ENCODE measurements at places on chromosomes 2 and 18.

DNA sequence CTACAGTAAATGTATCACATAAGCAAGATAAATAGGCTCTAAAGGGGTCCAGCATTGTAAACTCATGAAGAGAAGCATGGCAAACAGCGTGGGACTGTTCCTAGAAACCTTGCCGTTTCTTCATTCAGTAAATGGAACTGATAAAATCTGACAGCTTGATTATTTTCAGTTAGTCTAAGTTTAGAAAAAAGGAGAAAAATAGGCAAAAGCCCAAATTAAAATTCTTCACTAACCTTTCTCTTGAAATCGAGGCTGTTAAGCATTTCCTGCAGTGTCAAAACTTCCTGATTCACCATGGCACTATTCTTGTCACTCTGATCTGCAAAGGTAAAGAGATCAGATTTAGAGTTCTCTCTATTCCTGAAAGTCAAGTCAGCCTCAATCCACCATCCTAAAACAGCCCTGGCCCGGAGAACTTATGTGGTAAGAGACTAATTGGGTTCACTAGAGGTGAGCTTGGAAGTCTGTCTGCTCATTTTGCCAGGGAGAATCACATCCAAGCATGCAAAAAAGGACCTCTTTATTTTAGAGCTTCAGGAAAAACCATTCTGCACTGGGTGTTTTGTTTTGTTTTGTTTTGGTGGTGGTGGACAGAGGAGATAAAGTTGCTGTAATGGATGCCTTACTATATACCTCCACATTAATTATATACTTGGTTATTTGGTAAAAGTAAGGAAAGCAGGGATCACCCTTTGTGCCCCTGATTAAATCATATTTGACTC is 52.4 kb upstream of the STAT1 start:
- DNase-seq: no peak

- peak; percentile 26 for DNase-seq
Measured at GRCh38 chr2:173451118-173451517, 96.4 kb downstream of the CDCA7 start.

GRCh38 chr2:143953451-143954030 is 566.4 kb downstream of the ZEB2 start:
- DNase-seq: no peak

GRCh38 chr2:181672255-181673008 is 7.9 kb downstream of the NEUROD1 start:
- DNase-seq: no peak
